ENCODE measurements at places on chromosomes 4 and X. TPM values are rescaled to one million over a fixed set of nuclear protein-coding genes. Genes with fewer than 3 reads are reported as not detected.

GRCh38 chr4:145739845-145740244, 59.9 kb downstream of the C4orf51 start:
- no peak for DNase-seq

DNA sequence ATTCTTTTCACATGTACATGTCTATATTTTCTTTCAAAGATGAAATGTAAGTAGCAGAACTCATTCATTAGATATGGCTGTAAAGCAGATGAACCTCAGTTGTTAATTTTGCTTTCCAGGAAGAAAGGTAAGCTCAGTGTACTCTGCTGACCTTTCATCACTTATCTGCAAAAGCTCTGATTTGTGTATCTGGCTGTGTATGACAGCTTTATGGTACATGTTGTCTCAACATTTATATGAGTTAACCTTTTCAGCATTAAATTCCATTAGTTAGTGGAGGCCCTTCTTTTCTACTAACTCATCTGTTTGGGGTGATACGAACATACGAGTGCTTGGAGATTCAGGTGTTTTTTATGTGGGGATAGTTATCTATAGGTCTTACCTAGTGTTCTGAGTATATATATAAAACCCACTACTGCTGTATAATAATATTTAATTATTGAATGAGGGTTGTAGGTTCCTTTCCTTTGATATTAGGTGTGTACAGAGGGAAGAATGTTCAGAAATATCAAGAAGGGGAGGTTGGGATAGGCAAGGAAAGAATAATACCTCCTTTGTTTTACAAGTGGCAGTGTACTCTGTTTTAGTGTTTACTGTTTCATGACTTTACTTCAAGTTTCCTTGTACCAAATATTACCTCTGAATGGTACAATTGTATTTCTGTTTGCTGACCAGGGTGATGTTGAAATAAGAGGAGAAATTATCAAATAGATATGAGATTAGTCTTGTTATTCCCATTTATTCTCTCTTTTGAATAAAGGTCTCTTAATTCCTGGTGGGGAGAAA, 395.5 kb downstream of the ARHGAP24 start:
- no peak for DNase-seq

DNA sequence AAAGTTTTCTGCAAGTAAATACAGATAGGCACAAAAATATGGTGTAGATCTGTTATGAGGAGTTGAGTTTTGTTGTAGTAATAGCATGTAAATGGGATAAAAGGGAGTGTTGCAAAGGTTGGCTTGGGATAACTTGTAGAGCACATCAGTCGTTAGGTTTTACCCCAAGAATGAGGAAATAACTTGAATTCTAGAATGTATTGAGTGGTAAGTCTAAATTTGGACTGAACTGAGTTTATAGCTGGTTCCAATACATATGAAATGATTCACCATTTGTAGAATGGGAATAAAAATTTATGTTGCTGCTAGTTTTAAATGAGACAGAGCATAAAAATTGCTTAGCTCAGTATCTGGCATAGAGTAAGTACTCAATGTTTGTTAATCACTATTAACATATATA, 719.2 kb downstream of the FSTL5 start:
- DNase-seq = no peak

DNA sequence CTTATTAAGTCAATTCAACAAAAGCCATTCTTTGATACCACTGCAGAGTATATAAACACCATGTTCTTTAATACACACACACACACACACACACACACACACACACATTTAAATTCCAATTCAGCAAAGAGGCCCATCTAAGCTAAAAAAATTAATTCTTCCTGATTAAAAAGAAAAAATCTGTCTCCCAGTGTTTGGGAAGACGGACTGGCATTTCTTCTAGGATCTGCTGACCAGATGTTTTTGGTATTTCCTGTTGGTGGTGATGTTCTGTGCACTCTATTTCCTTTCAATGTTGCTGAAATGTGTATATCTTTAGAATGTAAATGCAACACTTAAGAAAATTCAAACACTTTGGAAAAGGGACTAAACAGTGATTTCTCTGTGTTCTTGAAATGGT, 243.8 kb downstream of the THOC2 start:
- no peak for DNase-seq

DNA sequence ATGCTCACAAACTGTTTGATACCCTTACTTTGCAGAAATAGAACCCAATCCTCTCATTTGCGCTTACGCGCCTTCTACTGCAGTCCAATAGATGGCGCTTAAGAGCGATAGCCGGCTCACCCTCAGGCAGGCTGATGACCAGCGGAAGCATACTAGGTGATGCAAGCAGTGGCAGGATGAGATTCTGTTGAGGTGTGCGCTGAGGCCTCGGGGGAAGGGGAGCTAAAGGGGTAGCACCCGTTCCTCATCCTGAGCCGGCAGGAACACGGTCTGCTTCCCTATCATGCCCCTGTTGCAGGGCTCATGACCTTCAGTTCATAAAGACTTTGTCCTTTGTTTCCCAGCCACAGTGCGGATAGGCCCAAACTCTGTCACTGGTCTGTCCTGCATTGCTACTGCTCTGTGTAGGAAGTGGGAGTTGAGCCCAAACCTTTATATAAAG, 628.9 kb downstream of the TLL1 start:
- DNase-seq = no peak

GRCh38 chr4:71293705-71294104, 45.1 kb upstream of the SLC4A4 start:
- no peak for DNase-seq

GRCh38 chrX:47483306-47484268, 565 bp upstream of the ZNF41 start:
- peak; percentile 7 for DNase-seq

GRCh38 chr4:137310166-137310565, 222.1 kb downstream of the PCDH18 start:
- DNase-seq = no peak

DNA sequence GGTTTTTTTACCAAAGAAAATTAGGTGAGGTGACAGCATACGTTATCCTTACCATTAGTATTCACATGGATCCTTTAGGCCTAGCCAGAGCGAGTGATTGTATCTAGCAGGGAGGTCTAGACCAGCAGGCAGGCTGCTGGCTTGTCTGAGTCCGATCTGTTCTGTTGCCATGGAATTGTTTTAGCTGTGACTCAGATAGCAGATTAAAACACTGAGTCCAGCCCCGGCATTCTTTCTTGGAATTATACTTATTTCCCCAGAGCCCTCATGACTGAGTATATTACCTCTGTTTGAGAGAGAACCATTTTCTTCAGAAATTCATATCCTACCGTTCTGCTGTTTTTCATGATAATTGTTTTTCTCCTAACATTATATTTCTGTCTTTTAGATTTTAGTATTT, 37.4 kb downstream of the OCRL start:
- DNase-seq = no peak

DNA sequence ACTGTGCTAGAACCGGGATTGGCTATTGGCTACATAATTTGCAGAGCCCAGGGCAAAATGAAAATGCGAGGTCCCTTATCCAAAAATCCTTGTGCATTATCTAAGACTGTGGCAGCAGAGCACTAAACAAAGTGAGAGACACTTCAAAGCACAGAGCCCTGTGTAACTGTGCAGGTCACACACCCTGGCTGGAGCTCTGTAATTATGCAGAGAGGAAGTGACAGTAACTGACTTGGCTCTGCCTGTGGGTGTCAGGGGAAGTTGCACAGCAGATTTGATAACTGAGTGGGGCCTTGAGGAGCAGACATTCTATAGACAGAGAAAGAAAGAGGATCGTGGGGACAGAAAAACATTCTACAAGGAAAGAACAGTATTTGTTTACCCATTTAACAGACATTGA, 173.5 kb upstream of the FMR1 start:
- no peak for DNase-seq

DNA sequence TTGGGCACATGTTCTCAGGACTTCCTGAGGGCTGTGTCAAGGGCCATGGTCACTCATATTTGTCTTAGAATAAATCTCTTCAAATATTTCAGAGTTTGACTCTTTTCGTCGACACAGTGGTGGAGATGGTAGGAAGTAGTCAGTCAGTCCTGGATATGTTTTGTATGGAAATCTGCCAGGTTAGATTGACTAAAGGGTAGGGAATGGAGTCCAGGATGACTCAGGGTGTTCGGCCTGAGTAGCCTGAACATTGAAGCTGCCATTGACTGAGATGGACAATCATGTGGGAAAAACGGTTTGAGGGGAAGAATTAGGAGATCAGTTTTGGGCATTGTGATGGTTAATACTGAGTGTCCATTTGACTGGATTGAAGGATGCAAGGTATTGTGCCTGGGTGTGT, 177.1 kb upstream of the CENPE start:
- DNase-seq = no peak

GRCh38 chr4:37816006-37816405, 10.5 kb upstream of the PGM2 start:
- no peak for DNase-seq

GRCh38 chrX:54785901-54786300, 12.2 kb downstream of the ITIH6 start:
- DNase-seq = no peak

- no peak for DNase-seq
These were observed 159.9 kb downstream of the RAP1GDS1 start for GRCh38 chr4:98421111-98421510.

- no peak for DNase-seq
These were observed 1.3 kb downstream of the RHOH start for GRCh38 chr4:40197879-40198689.

- no peak for DNase-seq
These were observed 31.4 kb upstream of the BBS12 start for GRCh38 chr4:122701061-122701460.

DNA sequence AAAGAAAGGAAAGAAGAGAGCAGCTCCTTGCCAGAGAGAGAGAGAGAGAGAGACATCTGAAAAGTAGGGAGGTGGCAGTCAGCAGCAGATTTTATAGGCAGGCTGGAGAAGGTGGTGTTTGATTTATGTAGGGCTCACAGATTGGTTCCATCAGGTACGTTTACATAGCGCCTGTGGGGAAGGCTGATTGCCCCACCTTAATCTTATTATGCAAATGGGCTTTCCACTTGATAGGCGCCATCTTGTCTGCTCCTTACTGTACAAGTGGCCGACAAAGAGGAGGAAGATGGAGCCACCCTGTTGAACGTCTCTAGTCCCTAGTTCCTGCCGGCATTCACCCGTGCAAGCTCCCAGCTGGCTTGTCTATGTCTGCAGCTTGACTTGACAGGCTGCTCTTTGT, 49.1 kb upstream of the DHRSX start:
- no peak for DNase-seq

DNA sequence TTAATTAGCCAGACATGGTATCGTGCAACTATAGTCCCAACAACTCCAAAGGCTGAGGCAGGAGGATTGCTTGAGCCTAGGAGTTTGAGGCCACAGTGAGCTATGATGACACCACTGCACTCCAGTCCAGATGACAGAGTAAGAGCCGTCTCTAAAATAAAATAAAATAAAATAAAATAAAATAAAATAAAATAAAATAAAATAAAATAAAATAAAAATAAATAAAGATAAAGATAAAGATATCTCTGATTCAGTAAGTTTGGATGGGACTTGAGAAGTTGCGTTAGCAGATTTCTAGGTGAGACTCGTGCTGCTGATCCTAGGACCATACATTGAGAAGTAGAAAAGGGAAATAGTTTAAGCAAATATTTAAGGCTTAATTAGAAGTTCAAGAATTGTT, 254.8 kb upstream of the FAM241A start:
- DNase-seq = no peak

DNA sequence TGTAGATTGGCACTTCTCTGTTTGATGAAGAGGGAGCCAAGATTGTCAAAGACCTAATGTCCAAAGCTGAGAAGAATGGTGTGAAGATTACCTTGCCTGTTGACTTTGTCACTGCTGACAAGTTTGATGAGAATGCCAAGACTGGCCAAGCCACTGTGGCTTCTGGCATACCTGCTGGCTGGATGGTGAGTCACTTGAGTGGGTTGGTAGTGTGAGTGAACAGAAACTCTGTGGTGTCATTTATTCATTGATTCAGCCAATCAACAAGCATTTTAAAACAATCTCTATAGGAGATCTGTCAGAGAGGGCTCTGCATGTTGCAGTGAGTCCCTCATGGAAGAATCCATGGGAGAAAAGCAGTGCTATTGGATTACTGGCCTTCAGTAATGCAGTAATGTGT, 16.3 kb downstream of the TAF9B start:
- no peak for DNase-seq

The SLC34A2 gene
- total RNA-seq = 0.54 TPM

The MAGEC3 gene
- total RNA-seq = 0.54 TPM

The CXCL11 gene
- not detected for total RNA-seq

The SLC9B1 gene
- total RNA-seq = 4.3 TPM

The CCNA2 gene
- 17.1 TPM for total RNA-seq

Data from cerebellum (tissue), 4 donors.